DMS 273 treated with DMSO at 0.1 percent for 48 hours (cell line): ENCODE measurements at places on chromosomes 7 and 10.

GRCh38 chr10:133258818-133259601, 17.7 kb downstream of the ADAM8 start:
- DNase-seq: no peak

DNA sequence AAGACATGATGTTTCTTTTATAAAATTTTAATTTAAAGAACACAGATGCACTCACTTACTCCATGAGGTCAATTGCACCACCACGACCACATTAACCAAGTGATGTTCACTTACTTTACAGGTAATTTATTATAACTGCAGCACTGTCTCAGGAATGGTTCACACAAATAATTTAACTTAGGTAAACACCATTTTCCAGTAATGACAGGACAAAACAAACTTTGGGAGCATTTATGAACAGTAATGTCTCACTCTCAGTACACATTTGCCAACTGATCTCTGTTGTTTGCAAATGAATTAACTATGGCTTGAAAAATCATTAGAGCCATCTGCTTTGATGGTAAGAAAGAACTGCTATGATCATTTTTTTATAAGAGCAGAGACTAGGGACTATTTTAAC, 150.4 kb downstream of the ETV1 start:
- DNase-seq: no peak

DNA sequence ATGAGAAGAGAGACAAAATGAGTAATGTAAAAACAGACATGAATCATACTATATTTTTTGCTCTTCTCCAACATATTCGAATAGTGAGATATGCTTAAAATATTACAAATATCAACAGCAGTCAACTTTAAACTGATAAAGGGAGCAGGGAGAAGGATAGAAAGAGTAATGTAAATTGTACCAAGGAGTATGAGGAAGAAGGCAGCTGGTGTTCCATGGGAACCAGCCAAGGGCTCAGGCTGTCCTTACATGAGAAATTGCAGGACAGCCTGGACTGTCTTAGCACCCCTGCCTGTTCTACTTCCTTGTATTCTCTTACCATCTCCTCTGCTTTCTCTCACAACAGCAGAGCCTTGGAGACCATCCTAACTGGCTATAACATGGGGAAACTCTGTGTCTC, 128.7 kb downstream of the TSPAN12 start:
- no peak for DNase-seq

DNA sequence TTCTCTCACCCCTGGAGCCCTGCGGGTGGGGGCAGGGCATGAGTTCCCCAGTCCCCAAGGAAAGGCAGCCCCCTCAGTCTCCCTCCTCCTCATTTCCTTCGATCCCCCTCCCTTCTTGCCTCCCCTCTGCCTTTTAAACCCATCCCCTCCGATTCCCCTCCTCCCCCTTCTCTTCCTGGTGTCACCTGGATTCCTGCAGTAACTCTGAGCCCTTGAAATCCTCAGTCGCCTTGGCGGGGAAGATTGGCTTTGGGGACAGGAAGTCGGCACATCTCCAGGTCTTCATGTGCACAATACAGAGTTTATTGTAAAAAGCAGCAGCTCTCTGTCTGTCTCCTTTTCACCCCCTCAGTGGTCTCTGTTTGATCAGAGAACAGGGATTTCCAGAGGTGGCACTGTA, 1.3 kb upstream of the MUC12 start:
- no peak for DNase-seq

- no peak for DNase-seq
Observed at GRCh38 chr10:34889004-34889869, 74.1 kb upstream of the PARD3 start.

DNA sequence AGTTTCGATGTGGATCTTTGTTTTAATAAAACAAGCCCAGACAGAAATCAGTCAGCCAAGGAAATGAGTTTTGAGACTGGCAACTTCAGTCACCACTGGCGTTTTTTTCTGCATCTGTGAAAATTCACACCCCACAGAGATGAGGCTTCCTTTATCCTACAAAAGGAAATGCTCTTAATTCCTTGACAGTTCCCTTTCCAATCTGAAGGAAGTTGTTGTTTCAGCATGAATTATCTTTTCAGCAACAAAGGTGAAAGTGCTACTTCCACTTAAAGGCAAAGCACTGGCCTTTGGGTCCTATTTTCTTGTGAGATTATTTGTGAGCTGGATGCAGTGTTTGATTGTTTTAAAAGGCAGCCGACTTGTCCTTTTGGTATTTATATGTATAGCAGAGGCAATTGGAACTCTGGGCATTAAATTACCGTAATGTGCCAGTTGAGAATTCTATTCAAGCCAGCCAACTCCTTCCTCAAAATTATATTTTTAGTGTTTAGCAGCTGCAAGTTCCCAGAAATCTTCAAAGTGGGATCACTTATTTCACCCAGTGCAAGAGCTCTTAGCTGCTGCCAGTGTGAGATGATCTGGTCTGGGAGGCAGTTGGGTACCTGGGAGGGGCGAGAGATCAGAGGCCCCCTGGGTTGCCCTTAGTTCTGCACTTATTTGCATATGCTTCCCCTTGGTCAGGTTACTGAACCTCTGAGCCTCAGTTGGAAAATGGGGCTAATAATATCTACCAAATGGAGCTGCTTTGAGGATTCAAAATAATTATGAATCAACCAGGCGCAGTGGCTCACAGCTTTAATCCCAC, 427.1 kb downstream of the GALNT17 start:
- DNase-seq: no peak

DNA sequence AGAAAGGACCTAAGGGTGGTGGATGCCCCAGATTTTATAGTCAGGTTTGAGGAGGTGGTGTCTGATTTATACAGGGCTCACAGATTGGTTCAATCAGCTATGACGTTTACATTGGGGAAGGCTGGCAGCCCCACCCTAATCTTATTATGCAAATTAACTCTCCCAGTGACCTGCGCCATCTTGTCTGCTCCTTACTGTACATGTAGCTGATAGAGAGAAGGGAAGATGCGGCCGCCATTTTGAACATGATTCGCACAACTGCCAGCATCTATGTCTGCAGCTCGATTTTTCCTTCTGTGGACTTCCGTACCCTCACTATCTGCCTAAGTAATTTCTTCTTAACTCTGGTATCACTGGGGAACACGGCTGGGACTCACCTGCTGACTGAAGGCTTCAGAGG, 619.0 kb upstream of the DPP6 start:
- no peak for DNase-seq

GRCh38 chr10:71371750-71372166, 25.0 kb upstream of the CDH23 start:
- no peak for DNase-seq

- DNase-seq: no peak
Observed at GRCh38 chr10:52870562-52870961, 98.0 kb upstream of the MBL2 start.

DNA sequence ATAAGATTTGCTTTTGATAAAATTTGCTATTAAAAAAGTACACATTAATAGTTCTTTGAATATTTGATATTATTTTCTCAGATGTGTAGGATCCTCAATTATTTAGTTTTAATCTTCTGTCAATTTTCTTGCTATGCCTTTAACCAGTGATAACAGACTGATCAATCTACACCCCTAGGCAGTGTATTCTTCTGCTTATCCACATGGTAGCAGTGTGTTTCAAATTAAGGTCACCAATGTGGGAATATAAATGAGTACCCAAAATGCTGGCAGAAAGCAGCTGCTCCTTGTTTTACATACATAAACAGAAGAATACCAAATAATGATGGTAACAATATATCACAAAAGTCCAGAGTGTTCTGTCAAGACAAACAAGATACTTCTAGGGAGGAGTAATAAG, 87.0 kb downstream of the SKAP2 start:
- DNase-seq: no peak

DNA sequence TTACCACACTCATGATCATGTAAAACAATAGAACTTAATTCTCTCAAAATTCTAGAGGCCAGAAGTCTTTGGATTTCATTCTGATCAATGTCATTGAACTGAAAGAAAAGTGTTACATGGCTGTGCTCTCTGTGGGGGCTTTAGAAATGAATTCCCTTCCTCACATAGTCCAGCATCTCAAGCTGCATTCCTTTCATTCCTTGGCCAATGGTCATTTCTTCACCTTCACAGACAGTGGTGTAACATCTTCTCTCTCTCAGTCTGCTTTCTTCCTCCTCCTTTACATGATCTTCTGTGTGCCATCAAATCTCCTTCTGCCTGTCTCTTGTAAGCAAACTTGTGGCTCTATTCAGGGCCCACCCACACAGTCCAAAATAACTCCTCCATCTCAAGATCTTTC, 735.3 kb downstream of the SUGCT start:
- no peak for DNase-seq

DNA sequence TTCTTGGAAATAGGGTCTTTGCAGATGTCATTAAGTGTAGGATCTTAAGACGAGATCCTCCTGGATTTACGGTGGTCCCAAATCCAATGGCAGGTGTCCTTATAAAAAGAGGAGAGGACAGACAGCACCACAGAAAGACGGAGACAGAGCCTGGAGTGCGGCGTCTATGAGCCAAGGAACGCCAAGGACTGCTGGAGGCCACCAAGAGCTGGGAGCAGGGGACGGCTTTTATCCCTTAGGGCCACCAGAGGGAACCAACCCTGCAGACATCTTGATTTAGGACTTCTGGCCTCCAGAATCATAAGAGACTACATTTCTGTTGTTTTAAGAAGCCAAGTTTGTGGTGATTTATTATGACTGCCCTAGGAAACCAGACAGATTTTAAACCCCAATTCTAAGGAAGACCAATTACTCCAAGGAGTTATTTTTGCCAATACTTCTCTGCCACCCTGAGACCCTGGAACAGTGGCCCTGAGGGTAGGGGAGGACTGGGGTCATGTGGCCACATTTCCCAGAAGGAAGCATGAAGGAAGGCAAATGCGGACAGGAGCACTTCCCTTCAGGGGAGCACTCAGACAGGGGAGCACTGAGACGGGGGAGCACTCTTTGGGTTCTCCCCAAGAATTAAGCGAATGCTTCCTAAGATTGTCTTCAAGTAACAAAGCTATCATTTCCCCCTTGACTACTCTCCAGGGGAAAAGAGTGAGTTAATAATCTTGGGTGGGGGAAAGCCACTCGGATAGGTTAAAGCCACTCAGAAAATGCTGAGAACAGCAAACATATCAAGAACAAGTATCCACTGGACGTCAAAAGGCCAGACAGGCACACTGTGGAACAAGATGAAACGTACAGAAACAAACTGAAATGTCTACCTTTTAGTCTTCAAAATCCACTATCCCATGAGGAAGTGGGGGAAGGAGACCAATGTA, 67.5 kb downstream of the CHST15 start:
- DNase-seq: no peak

GRCh38 chr10:80131499-80131901, 1.0 kb upstream of the PLAC9 start:
- DNase-seq: no peak

- DNase-seq: no peak
Observed at GRCh38 chr7:36244429-36244828, 91.4 kb downstream of the EEPD1 start.

DNA sequence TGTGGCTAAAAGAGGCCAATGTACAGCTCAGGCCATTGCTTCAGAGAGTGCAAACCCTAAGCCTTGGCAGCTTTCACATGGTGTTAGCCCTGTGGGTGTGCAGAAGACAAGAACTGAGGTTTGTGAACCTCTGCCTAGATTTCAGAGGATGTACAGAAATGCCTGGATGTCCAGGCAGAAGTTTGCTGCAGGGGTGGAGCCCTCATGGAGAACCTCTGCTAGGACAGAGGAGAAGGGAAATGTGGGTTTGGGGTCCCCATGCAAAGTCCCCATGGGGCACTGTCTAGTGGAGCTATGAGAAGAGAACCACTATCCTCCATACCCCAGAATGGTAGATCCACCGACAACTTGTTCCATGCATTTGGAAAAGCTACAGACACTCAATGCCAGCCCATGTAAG, 12.4 kb downstream of the SORCS1 start:
- no peak for DNase-seq

DNA sequence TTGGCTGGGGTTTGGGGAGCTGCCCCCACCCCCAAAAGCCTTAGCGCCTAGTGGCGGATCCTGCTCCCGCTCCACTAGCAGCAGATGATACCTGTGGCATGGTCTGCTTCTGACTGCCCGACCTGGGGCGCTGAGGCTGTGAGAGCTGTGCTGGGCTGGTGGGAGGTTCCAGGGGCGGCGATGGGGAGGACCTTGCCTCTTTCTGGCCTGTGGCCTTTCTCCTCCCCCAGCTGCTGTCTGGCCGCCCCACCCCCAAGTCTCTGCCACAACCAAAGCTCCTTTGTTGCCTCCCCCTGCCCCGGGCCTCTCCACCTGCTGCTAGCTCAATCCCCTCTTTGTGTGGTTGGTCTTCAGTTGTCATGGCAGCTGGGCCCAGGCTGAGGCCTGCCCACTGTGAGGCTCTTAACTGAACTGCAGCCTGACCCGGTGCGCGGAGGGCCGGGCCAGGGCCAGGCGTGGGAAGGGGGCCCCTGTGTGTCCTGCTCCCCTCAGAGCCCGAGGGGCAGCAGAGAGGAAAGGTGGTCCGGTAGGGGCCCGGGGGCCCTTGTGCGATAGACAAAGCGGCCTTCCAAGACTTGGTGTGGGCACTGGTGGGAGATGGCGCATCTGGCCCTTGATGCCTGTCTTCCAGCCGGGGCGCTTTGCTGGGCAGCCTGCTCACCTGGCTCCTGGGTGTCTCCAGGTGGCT, 4.7 kb downstream of the ZNF775 start:
- DNase-seq: no peak

- no peak for DNase-seq
Observed at GRCh38 chr10:67788028-67788886, 49.7 kb downstream of the DNAJC12 start.

GRCh38 chr10:116833986-116834985, 15.0 kb upstream of the ENO4 start:
- DNase-seq: no peak

DNA sequence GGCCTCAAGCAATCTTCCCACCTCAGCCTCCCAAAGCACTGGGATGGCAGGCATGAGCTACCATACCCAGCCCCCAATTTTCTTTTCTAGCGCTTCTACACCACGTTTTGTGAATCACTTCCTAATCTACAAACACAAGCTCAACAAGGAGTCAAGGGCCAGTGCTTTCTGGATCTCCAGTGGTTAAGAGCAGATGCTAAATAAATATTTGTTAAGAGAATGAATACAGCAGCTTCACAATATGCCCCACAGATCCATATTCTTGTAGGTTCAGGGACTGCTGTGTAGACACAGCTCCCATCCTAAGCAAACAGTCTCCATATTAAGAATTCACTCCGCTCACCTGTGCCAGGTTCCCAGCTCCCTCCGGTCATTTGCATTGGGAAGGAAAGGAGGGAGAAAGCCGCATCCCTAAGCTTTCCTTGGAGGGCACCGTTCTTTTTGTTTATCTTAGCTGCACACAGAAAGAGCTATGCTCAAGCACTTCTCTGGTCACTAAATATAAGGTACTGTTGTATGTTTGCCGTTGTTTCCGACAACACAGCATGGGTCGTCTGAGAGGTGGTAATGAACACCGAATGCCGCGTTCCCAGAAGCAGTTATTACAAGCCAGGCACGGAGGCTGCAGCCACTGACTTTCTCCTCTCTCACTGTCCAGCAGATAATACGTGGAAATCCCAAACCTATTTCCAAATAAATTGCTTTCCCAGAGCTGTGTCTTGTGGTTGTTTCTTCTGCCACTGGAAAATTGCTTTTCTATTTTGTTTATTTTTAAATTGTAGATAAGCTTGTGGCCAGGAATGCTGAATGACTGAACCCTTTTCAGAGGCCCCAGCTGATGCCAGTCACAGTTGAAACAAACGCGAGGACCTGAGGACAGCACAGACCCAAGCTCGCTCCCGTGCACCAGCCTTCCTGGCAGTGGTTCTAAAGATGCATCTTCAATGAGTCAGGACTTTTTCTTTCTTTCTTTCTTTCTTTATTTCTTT, 217.1 kb downstream of the PRPF18 start:
- no peak for DNase-seq
